Urothelium cell line (cell line): ENCODE measurements at places on chromosomes 7 and 10.

- no peak for DNase-seq
These were observed 280.2 kb downstream of the SNX13 start for GRCh38 chr7:17660116-17660515.

GRCh38 chr10:98511876-98512275 lies 65.1 kb upstream of the HPS1 start:
- DNase-seq, result no peak

DNA sequence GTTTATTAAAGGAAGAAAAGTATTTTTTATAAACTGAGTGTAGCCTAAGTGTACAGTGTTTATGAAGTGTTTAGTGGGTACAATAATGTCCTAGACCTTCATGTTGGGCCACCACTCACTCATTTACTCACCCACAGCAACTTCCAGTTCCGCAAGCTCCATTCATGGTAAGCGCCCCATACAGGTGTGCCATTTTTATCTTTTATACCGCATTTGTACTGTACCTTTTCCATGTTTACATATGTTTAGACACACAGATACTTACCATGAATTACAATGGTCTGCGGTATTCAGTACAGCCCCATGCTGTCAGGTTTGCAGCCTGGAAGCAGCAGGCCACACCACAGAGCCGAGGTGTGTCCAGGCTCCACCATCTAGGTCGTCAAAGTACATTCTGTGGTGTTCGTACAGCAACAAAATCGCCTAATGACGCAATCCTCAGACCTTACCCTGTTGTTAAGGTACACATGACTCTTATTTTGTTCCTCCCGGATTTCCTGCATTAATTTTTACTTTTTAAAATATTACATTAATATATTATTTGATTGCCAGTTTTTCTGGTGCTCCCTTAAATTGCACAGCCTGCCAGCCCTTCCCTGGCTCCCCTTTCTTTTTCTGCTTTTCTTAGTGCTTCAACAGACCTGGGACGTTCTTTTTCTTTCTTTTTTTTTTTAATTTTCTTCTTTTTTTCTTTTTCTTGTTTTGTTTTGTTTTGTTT lies 881 bp upstream of the SSBP1 start:
- DNase-seq, result peak; percentile 5

DNA sequence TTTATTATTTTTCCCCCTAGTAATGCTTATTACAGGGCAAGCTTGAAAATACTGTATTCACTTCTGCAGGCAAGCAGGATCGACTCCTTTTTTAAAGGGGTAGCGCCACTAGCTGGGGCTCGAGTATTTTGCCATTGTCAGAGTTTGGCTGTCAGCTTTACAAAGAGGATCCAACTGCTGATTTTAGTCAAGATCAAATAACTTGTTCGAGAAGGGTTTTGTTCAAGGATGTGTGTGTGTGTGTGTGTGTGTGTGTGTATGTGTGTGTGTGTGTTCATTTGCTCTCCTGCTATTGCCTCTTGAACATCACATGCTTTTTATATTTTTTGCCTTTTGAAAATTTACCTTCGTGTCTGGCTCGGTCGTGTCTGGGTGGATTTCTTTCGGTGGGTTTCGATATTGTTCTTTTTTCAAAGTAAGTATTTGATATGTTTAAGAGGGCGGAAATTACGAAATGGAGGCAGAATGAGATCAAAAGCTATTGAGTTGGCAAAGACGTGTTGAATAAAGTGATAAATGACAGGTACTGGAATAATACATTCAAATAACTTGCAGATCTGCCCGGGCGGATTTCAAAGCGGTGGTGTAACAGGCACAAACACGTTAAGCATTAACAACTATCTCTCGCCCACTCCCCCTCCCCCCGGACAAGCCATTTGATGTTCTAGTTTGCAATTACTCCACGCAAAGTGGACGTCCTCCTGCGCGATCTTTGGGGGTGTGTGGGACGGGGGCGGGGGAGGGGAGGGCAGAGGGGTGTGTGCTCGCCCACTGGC lies 1.1 kb downstream of the ARID5B start:
- DNase-seq, result peak; percentile 52

DNA sequence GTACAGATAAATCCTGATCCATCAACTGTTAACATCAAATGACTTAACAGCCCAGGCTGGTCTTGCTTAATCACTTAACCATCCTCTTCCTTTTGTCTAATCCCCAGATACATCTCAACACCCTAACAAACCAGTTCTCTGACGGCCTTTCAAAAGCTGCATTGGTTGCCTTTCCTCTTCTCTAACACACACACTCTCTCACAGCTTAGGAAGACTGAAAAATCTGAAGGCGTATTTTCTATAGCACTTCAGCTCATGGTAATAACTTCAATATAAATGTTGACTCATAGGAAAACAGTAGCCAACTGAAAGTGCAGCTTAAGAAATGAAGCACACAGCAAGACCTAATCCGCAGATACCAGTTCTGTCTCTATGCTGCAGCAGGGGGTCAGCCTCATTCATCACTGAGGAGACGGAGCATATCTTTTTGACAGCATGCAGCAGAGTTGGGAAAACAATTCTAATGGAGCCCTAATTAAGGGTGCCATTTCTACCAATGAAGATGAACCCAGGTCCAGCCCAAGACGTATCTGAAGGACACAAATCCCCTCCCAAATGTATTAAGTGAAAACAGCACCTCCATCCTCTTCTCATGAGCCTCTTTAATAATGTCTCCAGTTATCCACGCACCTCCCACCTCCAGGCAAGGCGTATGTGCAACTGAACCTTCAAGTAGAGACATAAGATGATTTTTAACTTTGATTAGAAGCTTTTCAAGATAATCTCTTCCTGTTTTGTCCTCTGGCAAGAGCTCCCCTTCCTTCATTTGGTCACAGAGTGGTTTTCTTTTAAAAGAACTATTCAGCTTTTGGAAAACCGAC lies 211.7 kb upstream of the NFE2L3 start:
- no peak for DNase-seq

DNA sequence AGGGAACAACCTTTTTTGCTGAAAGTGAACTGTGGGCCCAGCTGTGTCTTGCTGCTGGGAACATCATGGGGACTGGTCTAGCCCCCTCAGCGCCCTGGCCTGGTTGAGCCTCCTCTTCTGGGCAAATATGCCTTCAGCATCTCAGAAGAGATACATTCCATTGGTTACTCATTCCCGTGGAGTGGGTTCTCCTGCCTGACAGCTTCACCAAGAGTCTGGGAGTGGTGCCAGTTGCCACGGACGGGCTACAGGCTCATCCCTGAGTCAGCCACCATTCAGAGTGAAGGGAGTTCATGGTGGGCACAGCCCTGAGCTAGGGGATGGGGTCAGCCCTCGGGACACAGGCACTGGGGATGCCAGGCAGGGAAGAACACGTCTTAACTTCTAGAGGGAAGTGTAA lies 81.9 kb downstream of the RAMP3 start:
- peak; percentile 68 for DNase-seq

DNA sequence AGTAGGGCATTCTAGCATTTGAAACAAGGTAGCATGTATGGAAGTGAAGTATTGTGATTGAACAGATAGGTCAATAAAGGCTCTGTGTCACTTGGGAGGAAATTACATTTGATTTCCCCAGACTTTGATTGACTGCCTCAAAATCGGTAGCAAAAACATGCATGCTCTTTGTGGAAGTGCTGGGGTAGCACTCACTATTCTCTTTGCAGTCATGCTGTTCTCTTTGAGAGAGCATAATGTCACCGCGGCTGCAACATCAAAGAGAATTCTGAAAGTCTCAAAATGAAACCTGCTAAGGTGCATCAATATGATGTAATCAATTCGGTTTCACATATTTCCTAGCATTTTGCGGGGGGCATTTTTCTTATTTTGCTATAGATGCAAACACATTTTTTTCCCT lies 64.2 kb downstream of the ARMC3 start:
- no peak for DNase-seq
